ENCODE measurements at places on chromosomes 1 and 21. TPM values are rescaled to one million over a fixed set of nuclear protein-coding genes. Genes with fewer than 3 reads are reported as not detected.

MRAP gene
- not detected for total RNA-seq

GRCh38 chr1:204572923-204573922 lies 57.0 kb downstream of the MDM4 start:
- no peak for DNase-seq
- H3K4me3 ChIP-seq = no peak overlapping the region
- no peak overlapping the region for H3K27ac ChIP-seq
- H3K27me3 ChIP-seq = no peaks in the 10 kb centered on the region
- H3K4me1 ChIP-seq = peaks cover 25% of the 10 kb centered on the region
- peaks cover 58% of the 10 kb centered on the region for H3K36me3 ChIP-seq

- no peaks in the 10 kb centered on the region for H3K4me1 ChIP-seq
- no peak overlapping the region for H3K4me3 ChIP-seq
- no peaks in the 10 kb centered on the region for H3K27me3 ChIP-seq
- no peak overlapping the region for H3K27ac ChIP-seq
- DNase-seq = no peak
These were observed 276.2 kb downstream of the KCNH1 start for GRCh38 chr1:210857705-210858104.

DNA sequence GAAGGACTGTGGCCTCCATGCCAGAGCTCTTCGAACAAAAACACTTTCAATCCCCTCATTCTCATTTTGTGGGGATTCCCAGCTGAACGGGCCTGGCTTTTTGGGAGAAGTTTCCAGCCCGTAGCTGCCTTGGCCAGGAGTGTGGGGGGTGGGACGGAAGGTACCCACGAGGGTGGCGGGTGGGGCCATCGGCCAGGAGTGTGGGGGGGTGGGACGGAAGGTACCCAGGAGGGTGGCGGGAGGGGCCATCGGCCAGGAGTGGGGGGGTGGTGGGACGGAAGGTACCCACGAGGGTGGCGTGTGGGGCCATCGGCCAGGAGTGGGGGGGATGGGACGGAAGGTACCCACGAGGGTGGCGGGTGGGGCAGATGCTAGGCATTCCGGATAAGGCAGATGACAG lies 71.7 kb upstream of the ZBTB18 start:
- H3K36me3 ChIP-seq = no peaks in the 10 kb centered on the region
- H3K27me3 ChIP-seq = no peaks in the 10 kb centered on the region
- DNase-seq = no peak
- H3K4me1 ChIP-seq = no peaks in the 10 kb centered on the region
- no peak overlapping the region for H3K27ac ChIP-seq

- no peak overlapping the region for H3K4me3 ChIP-seq
- H3K4me1 ChIP-seq = no peaks in the 10 kb centered on the region
- no peak for DNase-seq
- H3K27me3 ChIP-seq = no peaks in the 10 kb centered on the region
These were observed 38.3 kb downstream of the SPSB1 start for GRCh38 chr1:9331016-9331415.

DNA sequence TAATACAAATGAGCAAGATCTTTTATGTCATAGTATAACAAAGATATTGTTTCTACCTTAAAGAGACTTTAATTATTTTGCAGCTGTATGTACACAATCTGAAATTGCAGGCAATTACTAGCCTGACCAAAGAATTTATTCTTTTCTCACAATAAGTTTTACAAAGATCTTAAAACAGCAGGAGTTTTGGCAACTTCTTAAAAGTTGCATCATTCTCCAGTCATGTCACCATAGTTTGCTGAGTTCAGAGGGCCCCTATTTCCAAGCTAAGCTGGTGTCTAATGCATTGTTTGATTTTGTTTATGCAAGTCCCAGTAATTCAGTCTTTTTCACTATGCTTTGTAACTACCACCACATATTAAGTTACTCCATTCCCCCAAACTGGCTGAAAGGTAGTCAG lies 114.8 kb downstream of the DNAH14 start:
- no peaks in the 10 kb centered on the region for H3K4me1 ChIP-seq
- H3K27me3 ChIP-seq = no peaks in the 10 kb centered on the region
- H3K36me3 ChIP-seq = no peaks in the 10 kb centered on the region

FCGR3A gene
- 9.0 TPM for total RNA-seq

DNA sequence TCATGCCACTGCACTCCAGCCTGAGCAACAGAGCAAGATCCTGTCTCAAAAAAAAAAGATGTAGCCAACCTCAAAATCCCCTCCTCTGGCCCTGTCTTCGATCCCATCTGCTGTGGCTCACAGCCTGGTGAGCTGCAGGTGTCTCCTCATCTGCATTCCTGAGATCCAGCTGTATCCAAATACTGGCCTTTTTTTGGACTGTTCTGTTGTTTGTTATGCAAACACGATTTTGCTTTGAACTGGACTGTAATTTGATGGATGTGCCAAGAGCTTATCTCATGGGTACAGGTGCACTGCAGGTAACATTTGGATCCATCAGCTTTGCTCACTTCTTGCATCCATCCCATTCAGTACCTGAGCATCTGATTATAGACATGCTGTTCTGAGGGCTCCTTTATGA lies 14.1 kb upstream of the FAM43B start:
- H3K27me3 ChIP-seq = no peaks in the 10 kb centered on the region
- H3K4me3 ChIP-seq = no peak overlapping the region
- DNase-seq = no peak
- no peaks in the 10 kb centered on the region for H3K4me1 ChIP-seq

Data from thymus (tissue), 14 donors.